ENCODE measurements at places on chromosomes 6 and 20.

- no peak for DNase-seq
Measured at GRCh38 chr6:107823047-107823557, 1.0 kb downstream of the SCML4 start.

DNA sequence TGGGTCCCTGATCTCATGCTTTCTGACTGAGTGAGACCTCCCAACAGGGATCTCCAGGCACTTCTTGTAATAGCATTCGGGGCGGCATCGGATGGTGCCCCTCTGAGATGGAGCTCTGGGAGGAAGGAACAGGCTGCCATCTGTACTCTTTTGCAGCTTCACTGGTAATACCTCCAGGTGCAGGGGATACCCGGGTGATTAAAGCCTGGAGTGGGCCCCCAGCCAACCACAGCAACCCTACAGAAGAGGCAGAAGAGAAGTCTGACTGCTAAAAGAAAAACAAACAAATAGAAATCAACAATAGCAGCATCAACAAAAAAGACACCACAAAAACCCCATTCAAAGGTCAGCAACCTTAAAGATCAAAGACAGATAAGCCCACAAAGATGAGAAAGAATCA lies 19.1 kb upstream of the PGK2 start:
- no peak for DNase-seq

DNA sequence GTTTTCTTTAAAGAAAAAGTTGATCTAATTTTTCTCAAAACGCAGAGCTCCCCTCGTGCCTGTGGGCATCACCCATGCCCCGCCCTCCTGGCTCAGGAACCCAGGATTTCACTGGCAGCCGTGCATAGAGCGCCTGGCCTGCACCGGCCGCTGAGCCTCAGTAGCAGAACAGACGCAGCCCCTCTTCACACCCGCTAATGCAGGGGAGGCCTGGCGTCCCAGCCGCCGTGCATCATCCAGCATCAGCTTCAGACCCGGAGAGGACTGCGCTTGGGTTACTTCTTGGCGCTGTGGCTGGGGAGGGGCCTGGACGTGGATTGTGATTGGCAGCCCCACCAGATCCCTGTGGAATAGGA lies 18.1 kb downstream of the RBM38 start:
- DNase-seq: no peak

DNA sequence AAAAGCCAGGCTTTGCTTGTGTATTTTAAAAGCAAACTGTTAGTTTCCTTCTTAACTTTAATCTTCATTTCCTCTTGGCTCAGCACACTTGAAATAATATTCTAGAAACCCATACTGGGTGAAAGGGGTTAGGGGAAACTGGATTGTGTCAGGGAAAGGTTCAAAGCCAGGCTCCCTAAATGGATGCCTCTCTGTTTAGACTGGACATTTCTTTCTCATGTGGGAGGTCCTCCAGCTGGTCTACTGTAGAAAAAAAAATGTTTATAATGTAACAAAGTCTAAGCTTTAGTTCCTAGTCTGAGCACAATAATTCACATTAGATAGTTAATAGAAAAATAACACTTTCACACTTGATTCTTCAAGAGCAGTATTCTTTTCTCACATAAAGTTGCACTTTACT lies 89.0 kb upstream of the AKIRIN2 start:
- no peak for DNase-seq

DNA sequence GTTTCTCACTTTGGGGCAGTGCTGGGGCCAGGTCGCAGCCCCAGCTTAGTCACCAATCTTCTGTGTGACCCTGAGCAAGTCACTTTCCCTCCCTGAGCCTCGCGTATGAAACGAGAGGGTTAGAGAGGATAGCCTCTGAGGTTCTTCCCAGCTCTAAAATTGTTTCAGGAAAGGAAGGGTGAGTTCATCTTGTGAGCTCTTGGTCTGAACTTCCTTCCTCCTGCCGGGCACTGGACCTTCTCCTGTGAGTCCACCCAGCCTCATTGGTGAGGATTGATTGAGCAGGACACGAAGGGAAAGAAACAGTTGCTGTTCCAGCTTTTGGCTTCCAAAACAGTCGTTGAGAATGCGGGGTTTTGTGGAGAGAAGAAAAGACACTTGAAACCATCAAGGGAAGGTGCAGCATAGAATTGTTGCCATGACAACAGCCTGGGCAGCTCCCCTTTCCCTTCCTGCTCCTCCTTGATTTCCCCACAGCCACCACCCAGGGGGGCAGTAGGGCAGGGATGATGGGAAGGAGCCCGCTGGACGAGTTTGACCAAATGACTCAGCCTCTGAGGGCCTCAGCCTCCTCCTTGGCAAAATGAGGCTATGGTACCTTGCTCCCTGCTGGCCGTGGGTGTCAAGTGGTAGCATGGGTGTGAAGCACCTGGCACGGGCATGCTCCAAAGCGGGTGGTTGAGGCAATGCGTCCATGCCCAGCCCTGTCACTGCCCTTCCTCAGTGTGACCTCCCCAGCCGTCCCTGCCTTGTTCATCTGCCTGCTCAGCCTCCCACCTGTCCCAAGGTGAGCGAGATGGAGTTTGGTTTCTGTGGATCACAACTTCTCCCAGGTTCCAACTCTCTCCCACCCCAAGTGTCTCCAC lies 107.8 kb downstream of the CDC5L start:
- no peak for DNase-seq

- DNase-seq: peak; percentile 48
Measured at GRCh38 chr6:73798592-73798991, 102.6 kb downstream of the CD109 start.

- no peak for DNase-seq
Measured at GRCh38 chr6:111899531-111899930, 26.3 kb upstream of the FYN start.

- DNase-seq: no peak
Measured at GRCh38 chr6:999552-999951, 306.6 kb upstream of the EXOC2 start.

GRCh38 chr6:45541934-45542333 lies 164.2 kb upstream of the SUPT3H start:
- no peak for DNase-seq

All from pons (tissue), 1 donor.